KG1 (cell line): ENCODE measurements at places on chromosomes 5 and 9.

- no peak for DNase-seq
Observed at GRCh38 chr5:28403846-28404245, 1365.5 kb upstream of the CDH9 start.

GRCh38 chr5:81749192-81749560 lies 1.7 kb downstream of the SSBP2 start:
- no peak for DNase-seq

- DNase-seq = no peak
Observed at GRCh38 chr5:139494832-139495231, 12.3 kb upstream of the STING1 start.

DNA sequence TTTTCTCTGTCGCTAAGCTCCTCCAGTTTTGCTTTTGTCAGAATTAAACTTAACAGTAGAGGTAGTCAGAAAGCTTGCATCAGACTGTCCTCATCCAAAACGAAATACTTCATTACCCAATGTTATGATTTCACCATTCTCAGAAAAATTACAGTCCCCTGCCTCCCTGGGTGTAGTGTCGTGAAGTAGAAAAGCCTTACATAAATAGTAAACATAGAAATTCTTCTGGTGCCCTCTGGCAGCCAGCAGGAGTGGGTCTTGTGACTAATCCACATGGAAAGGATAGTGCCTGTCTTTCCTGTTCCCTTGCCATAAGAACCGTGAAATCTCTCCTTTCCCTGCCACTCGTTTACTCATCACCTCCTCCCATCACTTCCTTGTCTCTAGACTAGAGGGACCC lies 230.6 kb downstream of the GNA14 start:
- no peak for DNase-seq

- DNase-seq = no peak
Observed at GRCh38 chr9:34486572-34486971, 28.0 kb downstream of the DNAI1 start.

GRCh38 chr5:150650021-150651006 lies 9.9 kb downstream of the SYNPO start:
- no peak for DNase-seq

GRCh38 chr5:159854916-159855315 lies 61.4 kb upstream of the ADRA1B start:
- DNase-seq = no peak

GRCh38 chr9:92721548-92721947 lies 43.1 kb downstream of the BICD2 start:
- DNase-seq = no peak

GRCh38 chr9:3224931-3225330 lies 300.9 kb downstream of the RFX3 start:
- no peak for DNase-seq

- DNase-seq = no peak
Observed at GRCh38 chr9:133610845-133611244, 1.7 kb upstream of the FAM163B start.
